ENCODE measurements at places on chromosomes 11 and 22. TPM values are rescaled to one million over a fixed set of nuclear protein-coding genes. Genes with fewer than 3 reads are reported as not detected.

DNA sequence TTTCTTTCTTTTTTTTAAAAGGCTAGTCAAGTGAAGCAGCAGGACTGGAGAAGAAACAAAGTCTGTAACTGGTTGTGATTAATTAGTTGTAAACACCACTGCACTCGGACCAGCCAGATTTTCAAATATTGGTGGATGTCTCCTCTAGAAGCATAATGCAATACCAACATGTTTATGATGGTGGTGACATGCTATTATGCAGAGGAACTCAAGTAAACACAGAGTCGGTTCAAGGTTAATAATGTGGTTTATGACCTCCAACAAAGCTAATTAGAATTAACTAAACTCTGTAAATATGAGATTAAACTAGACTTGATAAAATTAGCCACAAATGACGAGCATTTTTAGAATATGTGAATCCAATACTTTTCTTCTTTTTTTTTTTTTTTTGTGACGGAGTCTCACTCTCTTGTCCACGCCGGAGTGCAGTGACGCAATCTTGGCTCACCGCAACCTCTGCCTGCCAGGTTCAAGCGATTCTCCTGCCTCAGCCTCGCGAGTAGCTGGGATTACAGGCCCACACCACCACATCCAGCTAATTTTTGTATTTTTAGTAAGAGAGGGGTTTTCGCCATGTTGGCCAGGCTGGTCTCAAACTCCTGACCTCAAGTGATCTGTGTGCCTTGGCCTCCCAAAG, 11.8 kb upstream of the AGBL2 start:
- DNase-seq: no peak

DNA sequence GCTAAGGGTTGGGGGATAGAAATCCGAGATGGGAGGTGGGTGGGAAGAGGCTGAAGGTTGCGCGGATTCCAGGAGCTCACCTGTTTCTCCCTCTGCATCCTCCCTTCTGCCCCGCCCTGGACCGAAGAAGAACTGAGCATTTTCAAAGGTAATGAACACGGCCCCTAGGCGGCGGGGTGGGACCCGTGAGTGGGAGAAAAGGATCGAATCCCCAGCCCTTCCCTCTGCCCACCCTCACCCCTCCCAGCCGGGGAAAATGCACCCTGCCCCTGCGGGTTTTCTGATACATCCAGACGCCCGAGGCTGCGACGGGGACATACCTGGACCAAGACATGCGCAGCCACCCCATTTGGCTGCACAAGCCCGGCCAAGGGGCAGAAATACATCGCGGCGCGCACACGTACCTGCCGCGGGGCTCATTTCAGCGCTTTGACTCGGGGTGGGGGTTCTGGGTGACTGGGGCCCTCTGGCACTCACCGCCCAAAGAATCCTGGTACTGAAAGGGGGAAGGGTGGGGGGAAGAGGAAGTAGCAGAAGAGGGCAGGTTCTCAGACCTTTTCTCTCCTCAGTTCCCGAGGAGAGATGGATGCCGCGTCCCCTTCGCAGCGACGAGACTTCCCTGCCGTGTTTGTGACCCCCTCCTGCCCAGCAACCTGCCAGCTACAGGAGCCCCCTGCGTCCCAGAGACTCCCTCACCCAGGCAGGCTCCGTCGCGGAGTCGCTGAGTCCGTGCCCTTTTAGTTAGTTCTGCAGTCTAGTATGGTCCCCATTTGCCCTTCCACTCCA, 6.0 kb downstream of the VSIG2 start:
- peak; percentile 67 for DNase-seq

GRCh38 chr11:108890482-108891105, 225.7 kb downstream of the DDX10 start:
- no peak for DNase-seq

DNA sequence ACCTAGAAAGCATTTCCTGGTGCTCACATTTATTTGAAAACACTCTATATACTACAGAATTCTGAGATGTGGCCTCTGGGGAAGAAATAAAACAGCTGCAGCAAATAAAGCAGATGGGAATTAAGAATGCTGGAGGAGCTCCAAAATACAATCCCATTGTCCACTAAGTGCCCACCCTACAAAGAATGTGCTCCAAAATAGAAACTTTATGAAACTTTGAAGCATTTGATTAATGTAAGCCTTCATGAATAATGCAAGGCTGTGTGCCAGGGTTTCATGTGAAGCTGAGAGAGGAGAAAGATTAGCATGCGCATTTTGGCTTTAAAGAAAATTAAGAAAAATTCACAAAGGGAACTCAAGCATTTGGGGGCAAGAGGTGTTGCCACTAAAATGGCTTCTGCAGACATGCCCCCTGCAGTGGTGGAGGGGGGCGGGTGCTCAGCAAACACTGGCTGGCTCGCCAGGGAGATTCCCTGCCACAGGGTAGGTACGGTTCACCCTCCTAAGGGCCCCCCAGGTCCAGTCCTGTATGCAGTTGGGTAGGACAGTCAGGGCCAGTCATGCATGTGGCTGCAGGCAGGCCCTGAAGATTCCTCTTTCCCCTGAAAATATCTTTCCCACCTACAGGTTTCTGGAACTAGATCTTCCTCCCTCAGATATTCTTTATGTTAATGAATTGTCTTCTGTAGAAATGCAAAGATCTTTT, 46.6 kb upstream of the RCN1 start:
- no peak for DNase-seq

DNA sequence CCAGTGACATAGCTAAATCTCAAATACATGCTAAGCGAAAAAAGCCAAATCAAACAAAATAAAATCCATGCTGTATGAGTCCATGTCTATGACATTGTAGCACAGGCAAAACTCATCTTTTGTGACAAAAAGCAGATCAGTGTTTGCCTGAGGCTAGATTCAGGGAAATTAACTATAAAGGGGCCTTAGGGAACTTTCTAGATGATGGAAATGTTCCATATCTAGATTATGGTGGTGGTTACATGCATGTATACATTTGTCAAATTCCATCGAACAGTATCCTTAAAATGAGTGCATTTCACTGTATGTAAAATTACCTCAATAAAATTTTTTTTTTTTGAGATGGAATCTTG, 14.9 kb downstream of the CD5 start:
- DNase-seq: no peak

DNA sequence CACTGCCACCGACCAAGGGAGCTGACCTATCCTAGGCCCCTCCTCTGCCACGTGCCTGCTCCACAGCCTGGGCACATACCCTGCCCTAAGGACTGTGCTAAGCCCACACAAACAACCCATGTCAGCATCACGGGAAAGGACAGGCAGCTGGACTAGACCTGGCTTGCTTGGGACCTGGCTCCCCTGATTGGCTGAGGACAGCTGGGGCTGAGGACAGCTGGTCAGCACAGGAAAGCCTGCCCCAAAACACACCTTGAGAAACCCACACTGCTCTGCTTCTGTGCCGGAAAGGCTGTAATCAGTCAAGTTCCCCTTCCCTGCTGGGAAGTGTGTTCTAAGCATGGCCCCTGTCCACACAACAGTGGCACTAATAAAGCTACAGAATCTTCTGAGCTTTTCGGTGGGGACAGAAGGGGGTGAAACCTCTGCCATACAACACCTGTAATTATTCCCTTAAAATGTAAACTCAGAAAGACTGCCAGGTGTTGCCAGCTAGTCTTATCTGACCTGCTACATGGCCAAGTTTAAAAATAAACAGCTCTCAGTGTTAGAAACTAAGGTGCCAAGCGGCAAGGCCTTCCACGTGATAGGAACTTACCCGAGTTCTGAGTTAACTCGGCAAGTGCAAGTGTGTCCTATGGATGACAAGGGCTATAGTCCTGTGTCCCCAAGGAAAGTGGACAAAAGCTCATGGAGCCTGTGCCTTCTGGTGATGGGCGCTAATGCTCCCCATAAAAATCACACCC, 35.7 kb upstream of the ARFGAP3 start:
- DNase-seq: no peak

- DNase-seq: no peak
These were observed 130.1 kb downstream of the SOX6 start for GRCh38 chr11:16226245-16226644.

GRCh38 chr22:38350444-38351359, 33.5 kb upstream of the CSNK1E start:
- DNase-seq: no peak

- DNase-seq: no peak
These were observed 19.9 kb downstream of the MRTFA start for GRCh38 chr22:40616578-40616977.

DNA sequence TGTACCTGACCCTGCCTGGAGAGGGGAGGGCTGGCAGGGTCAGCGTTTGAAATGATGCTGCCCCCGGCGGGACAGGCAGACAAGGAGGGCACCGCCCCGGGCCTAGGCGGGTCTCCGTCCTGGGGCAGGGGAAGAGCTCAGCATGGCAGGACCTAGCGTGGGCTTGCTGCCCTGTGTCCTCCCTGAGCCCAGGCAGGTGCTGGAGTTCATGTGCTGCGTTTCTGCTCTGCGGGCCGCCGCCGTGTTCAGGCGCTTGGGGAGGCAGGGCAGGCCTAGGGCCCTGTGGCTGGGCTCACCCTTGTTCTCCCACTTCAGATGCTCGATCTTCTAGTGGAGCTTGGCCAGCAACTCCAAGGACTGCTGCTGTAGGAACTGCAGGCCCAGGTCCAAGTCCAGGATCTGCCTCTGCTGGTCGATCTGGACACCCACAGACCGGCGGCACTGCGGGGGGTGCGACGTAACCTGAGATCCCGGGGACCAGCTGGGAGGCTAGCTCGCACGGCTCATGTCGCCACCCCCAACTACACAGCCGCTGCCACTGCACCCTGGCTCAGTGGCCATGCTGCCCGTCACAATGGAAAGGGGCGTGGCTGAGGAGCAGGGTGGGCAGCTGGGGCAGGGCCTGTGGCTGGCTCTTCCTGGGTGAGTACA, 84.4 kb downstream of the MED15 start:
- DNase-seq: no peak

DNA sequence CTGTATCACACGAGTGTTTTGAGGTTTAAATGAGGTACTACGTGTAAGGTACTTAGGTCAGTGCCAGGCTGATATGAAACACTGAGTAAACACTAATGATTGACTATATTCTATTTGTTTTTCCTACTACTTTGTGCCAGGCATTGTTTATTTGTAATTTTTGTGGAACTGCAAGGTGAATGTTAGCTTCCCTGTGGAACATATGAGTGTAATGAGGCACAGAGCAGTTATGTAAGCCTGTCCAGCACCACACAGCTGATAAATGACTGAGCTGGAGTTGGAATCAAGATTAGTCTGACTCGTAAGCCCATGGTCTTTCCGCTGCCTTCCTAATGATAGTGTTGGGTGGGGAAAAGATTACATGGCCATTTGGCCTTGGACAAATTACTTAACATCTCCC, 5.9 kb downstream of the SLC37A2 start:
- no peak for DNase-seq

- DNase-seq: no peak
These were observed 110.5 kb downstream of the NAT10 start for GRCh38 chr11:34215806-34216453.

DNA sequence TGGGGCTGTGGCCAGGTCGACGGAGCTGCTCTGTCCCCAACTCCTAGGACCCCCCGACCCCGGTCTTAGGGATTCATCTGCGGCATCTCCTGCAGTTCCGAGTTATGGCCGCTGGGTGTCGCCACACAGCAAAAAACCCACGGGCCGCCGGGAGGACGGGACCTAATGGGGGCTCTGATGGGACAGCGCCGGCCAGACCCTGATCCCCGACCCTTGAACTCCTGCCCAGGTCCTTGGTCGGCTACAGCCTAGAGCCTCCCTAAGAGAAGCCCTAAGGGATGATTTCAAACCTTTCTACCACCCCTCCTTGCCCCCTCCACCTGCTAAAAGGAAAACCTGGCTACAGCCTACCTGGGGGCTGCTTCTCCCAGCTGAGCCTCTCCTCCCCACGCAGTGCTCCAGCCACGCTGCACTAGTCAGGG, 30.8 kb upstream of the LRRC10B start:
- peak; percentile 70 for DNase-seq

- DNase-seq: peak; percentile 15
These were observed 50.3 kb upstream of the EHF start for GRCh38 chr11:34570584-34570983.

DNA sequence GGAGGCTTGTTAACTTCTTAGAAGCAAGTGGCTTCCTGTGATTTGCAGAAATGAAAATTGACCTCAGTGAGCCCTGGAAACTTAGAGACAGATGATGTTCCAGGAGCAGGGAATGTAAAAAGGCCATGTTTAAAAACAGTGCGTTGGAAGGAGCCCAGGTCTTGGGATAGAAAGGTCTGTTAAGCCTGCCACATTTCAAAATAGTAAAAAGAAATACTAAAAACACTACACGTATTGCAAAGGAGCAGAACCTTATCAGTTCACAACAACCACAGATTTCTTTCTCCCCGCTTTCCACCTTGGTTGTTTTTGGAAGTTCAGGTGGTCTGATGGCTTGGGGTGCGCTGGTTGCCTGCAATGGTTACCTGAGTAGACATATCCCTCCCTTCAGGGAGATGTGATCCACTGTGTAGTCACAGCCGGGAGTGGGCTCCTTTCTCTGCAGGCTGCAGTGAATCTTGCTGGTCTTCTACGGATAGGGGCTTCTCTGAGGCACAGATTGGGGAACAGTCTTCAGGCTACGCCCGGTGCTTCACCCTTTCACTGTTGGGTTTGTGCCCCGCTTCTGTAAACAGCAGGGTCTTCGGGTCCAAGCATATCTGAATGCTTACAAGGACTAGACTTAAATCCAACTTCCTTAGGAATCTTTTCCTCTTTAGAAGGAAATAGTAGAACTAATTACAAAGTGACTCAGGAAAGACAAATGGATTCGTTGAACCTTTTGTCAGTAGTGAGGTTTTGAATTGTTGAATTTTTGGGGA, 1.9 kb downstream of the TEAD1 start:
- DNase-seq: no peak

DNA sequence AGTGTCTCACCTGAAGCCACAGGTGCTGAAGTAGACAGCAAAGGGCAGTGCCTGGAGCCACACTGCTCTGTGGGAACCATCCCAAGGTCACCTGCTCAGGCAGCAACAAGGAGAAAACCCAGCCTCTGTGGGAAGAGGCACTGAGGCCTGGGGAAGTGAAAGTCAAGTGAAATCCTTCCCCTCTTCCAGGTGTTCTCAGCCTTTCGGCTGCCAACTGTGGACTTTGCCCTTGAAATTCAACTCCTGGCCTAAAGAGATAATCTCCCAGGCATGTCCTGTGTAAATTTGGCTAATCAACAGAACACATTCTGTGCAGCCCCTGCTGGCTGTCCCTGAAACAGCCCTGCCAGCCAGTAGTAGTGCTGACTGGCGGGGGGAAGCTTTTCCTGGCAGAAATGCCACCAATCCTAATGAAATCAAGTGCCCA, 112.1 kb downstream of the RPL27A start:
- DNase-seq: no peak

- DNase-seq: no peak
These were observed 11.3 kb upstream of the L3MBTL2 start for GRCh38 chr22:41193829-41194228.

GRCh38 chr22:23233084-23233531, 52.8 kb downstream of the BCR start:
- no peak for DNase-seq

GRCh38 chr11:122440811-122441665, 214.5 kb upstream of the UBASH3B start:
- DNase-seq: peak; percentile 2

- no peak for DNase-seq
These were observed 44.5 kb downstream of the LRRC4C start for GRCh38 chr11:41414771-41415440.

Gene CARD18
- total RNA-seq: not detected

Gene TIGD3
- total RNA-seq: 0.65 TPM

Gene CCDC116
- total RNA-seq: not detected

Gene GGTLC2
- total RNA-seq: not detected

Gene ELF5
- not detected for total RNA-seq

Gene CRACR2B
- 2.1 TPM for total RNA-seq

Gene SEPTIN5
- total RNA-seq: 1.3 TPM

Gene STX5
- 22.0 TPM for total RNA-seq

Gene OR56A5
- not detected for total RNA-seq

Data from activated CD8-positive, alpha-beta T cell treated with anti-CD3 and anti-CD28 coated beads for 36 hours (primary cell).